Activated T-cell treated with anti-CD3 and anti-CD28 coated beads for 1 hour (primary cell): ENCODE measurements at places on chromosomes 5 and 9.

DNA sequence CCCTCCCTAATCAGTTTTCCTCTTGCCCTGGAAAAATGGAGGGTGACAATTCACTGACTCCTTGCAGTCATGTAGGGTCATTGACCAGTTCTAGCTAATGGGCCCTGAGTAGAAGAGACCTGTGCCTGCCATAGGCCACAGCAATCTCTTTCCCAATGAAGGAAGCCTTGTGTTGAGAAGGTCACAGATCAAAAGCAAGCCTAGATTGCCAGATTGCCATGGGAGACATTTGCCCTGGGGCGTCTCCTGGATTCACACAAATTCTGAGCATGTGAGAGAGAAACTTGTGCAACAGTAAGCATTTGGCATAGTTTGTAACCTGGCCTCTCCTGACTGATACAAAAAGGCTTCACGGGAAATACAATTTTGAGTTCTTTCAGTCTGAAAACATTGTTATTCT lies 148.0 kb downstream of the NUDT12 start:
- no peak for DNase-seq

DNA sequence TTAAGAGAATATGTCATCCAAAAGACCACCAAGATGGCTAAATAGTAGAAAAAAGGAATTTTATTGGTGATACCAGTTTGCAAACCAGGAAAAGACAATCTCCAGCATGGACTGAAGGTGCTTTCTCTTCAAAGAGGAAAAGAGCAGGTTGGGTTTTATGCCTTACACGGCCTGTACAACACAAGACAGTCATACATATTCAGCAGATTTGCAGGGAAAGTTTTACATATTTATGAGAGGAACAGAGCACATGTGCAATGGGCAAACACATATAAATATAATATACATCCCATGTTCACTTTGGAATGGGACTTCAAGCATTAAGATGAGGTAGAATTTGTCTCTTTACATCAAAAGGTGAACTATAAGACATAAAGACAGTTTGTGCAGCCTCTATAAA lies 70.3 kb upstream of the PPP2CA start:
- no peak for DNase-seq

DNA sequence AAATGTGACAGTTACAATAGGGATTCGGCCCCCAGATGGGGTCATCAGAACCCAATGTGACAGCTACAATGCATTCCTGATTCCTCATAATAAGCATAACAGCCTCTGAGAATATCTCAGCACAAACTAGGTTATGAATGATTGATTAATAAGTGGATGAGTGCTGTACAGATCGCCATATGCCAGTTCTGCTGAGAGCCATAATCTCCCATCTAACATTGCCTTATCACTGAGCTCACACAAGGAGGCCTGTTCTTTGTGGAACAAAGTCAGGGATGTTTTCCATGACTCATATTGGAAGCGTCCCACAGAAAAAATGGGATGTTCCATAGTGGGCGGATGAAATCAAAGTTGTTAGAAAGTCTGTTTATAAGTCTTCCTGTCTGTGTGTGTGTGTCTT lies 89.6 kb downstream of the KIF4B start:
- DNase-seq = no peak

- DNase-seq = no peak
Observed at GRCh38 chr9:105679257-105680022, 14.9 kb upstream of the TMEM38B start.

DNA sequence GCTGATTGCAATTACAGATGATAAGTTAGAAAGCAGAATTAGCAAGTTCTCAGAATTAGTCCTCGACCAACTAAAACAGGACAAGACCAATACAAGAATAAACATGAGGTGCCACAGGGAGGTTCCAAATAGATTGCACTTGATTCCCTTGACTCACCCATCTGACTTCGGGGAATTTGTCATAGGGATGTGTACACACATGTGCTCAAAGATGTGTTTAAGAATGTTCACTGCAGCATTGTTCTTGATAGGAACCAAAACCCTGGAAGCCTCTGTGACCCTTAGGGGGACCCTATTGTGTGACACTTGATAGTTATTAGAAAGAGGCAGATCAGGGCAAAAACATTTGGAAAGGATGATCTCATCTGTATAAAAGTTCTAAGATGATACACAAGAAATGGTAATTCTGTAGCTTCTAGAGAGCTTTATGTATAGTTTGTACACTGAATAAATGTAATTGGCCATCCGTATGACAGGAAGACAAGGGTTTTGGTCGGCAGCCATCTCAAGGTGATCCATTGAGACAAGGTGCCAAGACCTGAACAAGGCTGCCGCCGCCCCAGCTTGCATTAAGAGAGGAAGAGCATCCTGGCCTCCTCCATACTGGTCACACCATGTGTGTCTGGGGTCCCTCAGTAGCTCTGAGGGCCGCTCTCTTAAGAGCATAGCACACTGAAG lies 48.2 kb upstream of the GARNL3 start:
- DNase-seq = no peak

DNA sequence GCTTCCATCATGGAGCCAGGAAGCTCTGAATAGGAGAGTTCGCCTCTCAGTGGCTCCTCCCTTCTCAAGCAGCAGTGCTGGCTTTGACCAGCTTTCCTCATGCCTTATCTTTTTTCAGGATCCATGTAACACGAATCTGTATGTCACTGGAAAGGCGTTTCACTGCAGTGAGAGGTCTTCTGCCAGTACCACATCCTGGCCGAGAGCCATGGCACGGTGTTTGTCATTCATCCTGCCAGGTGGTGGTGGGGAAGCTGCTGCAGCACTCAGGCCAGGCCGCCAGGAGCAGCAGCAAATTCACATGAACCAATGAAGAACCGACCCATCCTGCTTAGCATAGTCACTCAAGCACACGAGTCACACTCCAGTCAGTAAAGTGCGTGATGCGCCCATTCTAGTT lies 179.0 kb downstream of the FANCC start:
- DNase-seq = no peak

- no peak for DNase-seq
Observed at GRCh38 chr5:56565283-56565615, 250.1 kb upstream of the MAP3K1 start.

DNA sequence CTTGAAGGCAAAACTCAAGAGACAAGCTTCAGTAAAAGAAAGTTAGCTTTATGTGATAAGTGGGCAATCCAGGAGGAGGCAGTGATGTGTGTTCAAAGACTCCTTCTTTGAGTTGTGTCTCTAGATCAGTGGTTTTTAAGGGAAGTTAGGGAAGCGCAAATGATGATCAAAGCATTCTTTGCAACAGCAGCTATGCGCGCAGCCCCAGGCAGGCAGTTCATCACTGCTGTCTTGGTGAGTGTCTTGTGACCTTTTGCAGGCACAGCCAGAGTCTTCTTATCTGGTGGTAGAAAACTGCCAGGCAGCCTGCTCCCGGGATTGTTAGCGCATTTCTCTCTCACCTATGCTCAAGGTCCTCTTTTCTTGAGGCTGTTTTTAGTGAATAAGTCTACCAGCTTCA lies 40.3 kb upstream of the CLK4 start:
- DNase-seq = no peak

DNA sequence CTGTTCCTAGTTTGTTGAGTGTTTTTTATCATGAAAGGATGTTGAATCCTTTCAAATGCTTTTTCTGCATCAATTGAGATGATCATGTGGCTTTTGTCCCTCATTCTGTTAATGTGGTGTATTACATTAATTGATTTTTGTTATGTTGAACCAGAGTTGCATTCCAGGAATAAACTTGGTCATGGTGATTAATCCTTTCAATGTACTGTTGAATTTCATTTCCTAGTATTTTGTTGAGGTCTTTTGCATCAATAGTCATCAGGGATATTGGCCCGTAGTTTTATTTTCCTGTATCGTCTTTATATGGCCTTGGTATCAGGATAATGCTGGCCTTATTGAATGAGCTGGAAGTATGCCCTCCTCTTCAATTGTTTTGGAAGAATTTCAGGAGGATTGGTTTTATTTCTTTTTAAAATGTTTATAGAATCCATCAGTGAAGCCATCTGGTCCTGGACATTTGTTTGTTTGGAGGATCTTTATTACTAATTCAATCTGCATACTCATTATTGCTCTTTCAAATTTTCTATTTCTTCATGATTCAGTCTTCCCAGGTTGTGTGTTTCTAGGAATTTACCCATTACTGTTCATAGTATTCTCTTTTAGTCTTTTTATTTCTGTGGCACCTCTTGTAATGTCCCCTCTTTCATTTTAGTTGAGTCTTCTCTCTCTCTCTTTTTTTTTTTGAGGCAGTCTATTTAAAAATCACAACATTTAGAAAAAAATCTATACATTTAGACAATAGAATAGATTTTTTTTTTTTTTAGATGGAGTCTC lies 32.1 kb downstream of the FGD3 start:
- DNase-seq = no peak

- DNase-seq = no peak
Observed at GRCh38 chr9:123073991-123074422, 40.5 kb downstream of the GPR21 start.

DNA sequence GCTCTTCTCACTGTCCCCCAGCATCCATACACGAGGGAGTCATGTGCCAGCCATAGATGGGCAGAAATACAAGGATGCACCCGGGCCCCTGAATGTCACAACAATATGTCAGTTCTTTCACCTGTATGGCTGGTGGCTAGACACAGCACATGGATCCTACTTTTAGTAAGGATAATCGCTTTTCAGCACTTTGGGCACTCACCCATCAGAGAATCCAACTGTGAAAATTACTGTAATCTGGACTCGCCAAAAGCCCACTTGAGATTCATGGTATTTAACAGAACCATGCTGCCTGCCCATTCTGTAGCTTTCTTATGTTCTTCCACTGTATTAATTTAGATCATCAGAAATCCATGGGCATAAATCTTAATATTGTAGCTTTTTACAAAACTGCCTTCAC lies 124.8 kb downstream of the FRMD3 start:
- DNase-seq = no peak

DNA sequence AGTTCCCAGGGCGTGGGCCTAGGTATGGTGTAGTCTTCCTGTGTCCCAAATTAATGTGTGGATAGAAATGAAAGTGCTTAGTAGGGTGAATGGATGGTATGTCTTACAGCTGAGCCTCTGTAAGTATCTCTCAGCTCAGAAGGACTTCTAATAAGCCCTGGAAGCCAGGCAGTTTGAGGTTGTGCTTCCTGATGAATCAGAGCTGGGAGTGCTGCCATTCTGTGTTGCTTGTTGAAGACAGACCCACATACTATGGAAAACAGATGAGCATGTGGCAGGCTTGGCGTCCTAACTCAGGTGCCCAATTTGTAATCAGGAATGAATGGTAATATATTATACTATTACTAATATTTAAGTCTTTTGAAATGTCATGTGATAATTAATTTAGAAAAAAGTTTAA lies 69.8 kb downstream of the CMYA5 start:
- DNase-seq = no peak

DNA sequence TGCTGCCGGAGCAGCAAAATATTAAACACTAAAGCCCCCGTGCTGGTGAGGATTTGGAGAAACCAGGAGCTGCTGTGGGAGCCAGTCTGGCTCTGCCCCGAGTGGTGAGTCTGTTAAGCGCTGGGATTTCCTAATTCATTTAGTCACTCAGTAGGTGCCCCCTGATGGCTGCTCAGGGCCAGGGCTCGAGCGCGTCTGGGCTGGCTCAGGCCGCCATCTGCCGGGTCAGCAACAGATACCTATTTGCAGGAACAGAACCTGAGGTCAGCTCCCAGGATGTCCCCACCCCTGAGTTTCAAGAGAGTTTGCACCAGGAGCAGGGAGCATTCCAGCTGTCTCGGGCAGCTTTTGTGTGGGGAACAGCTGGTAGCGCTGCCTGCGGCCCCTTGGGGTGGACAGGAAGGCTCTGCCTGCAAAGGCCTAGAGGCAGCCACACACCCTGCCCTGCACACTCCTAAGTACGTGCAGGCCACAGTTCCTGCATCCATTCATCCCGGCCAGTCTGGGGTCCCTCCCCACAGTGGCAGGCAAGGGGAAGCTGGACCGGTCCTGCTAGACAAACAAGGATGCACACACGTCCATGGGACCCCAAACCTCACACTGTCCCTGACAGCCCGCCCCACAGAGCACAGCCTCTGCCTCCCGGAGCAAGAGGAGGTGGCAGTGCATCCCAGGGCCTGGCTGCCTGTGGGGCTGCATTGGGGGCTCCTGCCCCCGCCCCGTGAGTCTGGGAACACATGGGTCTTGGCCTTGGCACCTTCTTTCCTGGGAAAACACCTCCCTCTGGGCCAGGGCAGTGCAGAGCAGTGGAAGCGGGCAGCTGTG lies 83.7 kb downstream of the ADAMTS2 start:
- no peak for DNase-seq

- DNase-seq = no peak
Observed at GRCh38 chr9:69584759-69585158, 87.4 kb downstream of the APBA1 start.

DNA sequence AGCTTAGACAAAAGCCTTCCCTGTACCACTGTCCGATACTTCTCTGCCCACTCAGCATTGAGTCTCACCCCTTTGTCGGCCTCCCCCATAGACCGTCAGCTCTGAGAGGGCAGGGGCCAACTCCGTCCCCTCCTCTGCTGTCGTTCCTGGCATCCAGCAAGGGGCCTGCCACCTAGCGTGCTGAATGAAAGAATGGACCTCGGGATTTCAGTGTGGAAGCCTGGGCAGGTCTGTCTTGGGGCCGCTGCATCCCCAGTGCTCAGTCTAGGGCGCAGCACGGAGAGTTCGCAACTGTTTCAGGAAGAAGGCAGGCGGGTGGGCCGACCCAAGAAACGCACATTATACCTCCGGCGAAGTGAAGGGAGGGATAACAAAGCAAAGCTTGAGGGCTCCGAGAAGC lies 1.5 kb upstream of the TOR1B start:
- no peak for DNase-seq

- no peak for DNase-seq
Observed at GRCh38 chr5:167245868-167246267, 1045.6 kb upstream of the WWC1 start.

DNA sequence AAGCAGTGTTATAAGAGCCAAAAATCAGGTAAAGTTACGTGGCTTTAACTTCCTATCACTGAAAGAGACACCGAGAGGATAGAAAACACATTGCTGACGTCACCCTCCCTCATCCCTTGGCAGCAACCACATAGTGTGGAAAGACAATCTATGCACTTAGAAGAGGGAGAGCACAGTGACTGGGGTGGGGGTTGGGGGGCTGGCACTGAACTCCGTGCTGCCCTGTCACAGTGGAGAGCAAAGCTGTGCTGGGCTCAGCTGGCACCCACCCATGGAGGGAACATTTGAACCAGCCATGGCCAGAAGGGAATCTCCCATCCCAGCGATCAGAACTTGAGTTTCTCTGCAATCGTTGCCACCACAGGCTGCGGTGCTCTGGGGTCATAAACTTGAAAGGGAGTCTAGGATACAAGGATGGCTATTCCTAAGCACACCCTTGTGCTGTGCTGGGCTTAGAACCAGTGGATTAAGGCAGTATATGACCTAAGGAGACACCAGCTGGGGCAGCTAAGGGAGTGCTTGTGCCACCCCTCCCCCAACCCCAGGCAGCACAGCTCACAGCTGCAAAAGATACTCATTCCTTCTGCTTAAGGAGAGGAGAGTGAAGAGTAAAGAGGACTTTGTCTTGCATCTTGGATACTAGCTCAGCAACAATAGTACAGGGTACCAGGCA lies 73.4 kb downstream of the KIAA0825 start:
- no peak for DNase-seq

- DNase-seq = no peak
Observed at GRCh38 chr9:132957805-132958204, 13.4 kb upstream of the TSC1 start.
